CD4-positive, alpha-beta T cell treated with Interleukin-4 for 1 hour (primary cell): ENCODE measurements at places on chromosomes 11 and 22.

GRCh38 chr22:37794376-37794775, 13.4 kb upstream of the GCAT start:
- no peak for DNase-seq

DNA sequence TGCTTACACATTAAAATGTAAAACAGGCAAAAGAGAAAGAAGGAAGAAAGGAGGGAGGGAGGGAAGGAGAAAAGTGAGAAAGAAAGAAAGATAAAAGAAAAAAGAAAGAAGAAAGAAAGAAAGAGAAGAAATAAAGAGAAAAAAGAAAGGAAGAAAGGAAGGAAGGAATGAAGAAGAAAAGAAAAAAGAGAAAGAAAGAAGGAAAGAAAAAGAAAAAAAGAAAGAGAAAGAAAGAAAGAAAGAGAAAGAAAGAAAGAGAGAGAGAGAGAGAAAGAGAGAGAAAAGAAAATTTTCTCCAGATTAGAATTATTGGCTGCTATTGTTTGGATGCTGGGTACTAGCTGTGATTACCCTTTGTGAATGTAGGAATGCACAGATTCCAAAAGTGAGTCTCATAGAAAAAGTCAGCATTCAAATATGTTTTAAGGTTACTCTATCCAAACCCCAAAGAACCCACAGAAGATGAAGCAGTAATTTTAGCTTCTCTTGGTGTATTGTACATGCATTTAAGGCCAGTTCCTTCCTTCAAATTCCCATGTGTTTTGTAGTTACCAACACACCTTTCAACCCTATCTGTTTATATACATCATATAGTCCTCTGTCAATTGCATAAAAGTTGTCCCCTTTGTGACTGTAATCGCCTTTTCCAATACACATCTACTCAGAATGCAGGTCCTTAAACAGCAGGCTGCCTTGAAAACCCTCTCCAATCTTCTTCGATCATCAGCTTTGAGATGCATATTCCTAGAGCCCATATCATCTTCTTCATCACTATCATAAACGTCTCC, 789 bp upstream of the FAM111A start:
- no peak for DNase-seq

GRCh38 chr11:95795627-95796295, 5.5 kb downstream of the CEP57 start:
- no peak for DNase-seq

DNA sequence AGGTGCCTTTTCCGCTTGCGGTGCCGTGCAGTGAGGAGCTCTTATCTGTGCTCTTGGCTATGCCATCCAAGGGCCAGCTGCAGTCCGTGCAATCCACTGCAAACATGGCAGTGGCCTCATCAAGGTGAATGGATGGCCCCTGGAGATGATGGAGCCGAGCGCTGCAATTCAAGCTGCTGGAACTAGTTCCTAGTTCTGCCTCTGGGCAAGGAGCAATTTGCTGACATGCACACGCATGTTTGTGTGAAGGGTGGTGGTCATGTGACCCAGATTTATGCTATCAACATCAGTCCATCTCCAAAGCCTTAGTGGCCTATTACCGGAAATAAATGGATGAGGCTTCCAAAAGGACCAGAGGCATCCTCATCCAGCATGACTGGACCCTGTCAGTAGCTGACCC, 3.1 kb upstream of the EHD1 start:
- DNase-seq = no peak

GRCh38 chr11:10604798-10605197, 36.3 kb upstream of the LYVE1 start:
- DNase-seq = no peak

GRCh38 chr11:67271541-67272284, 5.4 kb downstream of the GRK2 start:
- peak; percentile 68 for DNase-seq

GRCh38 chr22:48279461-48279756, 1517.0 kb downstream of the TBC1D22A start:
- DNase-seq = no peak

- no peak for DNase-seq
Observed at GRCh38 chr11:112762707-112763090, 198.5 kb upstream of the NCAM1 start.

GRCh38 chr11:28268925-28269324, 160.7 kb downstream of the METTL15 start:
- no peak for DNase-seq

GRCh38 chr11:86519064-86519911, 144.6 kb downstream of the CCDC81 start:
- DNase-seq = no peak

DNA sequence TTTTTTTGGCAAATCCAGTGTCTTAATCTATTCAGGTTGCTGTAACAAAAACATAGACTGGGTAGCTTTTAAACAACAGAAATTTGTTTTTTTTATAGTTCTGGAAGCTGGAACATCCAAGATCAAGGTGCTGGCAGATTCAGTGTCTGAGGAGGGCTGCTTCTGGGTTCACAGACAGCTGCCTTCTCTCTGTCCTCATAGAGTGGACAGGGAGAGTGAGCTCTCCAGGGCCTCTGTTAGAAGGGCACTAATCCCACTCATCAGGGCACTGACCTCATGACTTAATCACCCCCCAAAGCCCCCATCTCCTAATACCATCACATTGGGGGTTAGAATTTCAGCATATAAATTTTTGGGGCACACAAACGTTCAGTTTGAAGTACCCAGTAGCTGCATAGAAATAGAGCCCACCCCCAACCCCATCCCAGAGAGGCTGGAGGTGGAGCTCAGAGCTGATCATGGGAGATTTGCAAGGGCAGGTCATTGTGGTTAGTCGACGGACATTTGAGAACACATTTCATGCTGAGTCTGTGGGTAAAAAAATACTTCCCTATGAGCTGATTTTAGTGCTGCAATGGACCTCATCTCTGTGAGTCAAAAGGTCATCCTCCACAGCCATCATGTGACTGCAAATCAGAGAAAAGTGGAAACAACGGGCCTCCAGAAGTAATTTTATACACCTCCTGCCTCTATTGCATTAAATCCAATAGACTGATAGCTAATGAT, 203.1 kb upstream of the CADM1 start:
- DNase-seq = peak; percentile 44

- no peak for DNase-seq
Observed at GRCh38 chr22:46356496-46357480, 21.3 kb downstream of the TRMU start.

DNA sequence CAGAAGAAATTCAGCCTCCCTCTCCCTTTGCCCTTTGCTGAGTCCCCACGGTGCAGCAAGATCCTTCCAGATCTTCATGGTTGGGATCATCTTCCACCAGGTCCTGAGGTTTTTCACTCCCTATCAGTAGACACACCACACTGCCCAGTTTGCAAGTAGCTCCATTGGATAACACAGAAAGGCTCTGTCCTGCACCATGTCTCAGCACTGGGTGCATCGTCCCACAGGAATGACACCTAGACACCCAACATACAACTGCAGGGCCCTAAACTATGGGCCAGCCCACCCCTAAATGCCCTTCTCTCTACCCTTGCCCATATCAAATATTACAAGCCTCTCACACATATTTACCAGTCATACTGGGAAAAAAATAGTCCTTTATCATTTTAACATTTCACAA, 9.4 kb downstream of the KLHL22 start:
- no peak for DNase-seq

DNA sequence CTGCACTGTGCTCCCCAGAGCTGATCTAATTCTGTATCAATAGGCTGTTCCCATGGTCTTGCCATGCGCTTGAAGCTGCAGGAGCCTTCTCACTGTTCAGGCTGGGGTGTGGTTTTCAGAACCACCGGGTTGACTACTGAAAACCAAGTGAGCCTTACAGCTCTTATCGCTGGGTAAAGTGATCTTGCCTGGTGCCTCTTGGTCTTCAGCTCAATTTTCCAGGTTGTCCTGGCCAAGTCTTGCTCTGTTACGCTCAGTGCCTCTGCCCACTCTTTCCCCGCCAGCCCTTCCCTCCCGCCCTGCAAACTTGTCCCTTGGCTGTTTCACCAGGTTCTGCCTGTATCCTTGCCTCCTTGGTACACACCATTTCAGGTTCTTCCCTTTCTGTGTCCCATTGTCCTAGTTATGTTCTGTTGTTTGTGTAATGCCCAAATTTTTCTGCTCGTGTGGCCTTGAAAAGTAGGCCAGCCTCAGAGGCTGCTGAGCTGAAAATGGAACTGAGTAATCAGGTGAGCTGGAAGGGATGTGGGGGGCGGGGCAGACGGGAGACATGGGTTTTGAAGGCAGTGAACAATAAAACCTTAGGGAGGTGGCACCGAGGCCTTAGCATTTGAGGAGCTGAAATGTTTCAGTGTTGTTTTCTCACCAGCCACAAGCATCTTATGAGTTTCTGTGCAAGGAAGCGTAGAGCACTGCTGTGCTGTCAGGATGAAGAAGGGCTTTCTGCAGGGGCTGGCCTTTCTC, 11.2 kb downstream of the PEX26 start:
- no peak for DNase-seq

DNA sequence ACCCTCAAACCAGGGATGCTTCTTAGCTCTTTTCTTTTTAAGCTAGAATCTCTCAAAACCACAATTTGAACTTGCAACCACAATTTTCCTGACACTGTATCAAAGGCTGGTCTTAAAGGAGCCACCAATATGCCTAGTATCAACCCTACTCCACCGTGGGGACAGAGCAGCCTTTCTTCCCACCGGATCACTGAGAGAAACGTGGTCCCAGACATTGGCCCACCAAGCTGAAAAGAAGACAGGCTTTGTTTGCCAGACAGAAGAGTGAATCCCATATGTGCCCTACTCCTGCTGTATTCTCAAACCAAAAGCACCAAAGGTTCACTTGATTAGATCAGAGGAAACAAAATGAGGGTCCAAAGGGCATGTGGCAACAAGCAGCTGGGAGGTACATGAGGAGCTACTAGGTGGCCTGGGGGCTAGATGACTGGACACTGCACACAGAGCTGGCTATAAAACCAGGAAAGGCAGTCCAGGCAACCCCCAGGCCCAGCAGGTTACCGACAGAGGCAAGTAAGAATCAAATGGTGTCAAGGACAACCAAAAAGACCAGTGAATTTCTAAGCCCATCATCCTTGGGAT, 3.6 kb upstream of the VWCE start:
- no peak for DNase-seq

DNA sequence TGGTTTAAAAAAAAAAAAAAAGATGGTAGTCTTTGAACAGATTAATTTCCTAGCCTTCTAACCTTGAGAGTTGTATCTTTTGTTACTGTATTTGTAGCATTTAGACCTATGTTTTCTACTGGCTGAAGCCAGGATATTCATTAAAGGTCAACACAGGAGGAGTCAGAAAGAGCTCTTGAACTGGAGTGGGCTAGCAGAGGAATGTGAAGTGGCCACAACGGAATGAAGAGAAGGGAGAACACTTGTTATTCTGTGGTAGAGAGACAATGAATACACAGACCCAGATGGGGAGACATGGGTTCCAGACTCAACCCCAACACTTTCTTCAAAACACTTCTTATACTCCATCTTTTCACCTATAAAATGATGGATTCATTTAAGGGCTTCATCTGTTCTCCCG, 88.1 kb downstream of the RELT start:
- DNase-seq = no peak

GRCh38 chr11:82924522-82925224, 23.1 kb downstream of the DDIAS start:
- no peak for DNase-seq

GRCh38 chr22:20843501-20843900, 15.1 kb downstream of the PI4KA start:
- DNase-seq = no peak

DNA sequence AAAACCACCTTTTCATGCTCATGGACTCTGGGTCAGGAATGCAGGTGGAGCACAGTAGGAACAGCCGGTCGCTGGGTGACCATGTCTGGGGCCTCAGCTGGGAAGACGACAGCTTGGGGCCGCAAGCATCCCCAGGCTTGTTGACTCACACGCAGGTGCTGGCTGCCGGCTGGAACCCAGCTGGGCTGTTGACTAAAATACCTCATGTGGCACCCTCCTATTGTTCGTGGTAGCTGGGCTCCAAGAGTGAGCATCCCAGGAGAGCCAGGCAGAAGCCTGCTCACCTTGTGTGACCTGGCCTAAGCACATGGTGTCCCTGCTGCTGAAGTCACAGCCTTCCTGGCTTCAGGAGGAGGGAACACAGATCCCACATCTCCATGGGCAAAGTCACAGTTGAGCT, 9.4 kb downstream of the DPP3 start:
- no peak for DNase-seq

GRCh38 chr22:44314425-44315067, 1.8 kb upstream of the SHISAL1 start:
- no peak for DNase-seq

- DNase-seq = no peak
Observed at GRCh38 chr22:31269892-31270579, 22.3 kb downstream of the PIK3IP1 start.

DNA sequence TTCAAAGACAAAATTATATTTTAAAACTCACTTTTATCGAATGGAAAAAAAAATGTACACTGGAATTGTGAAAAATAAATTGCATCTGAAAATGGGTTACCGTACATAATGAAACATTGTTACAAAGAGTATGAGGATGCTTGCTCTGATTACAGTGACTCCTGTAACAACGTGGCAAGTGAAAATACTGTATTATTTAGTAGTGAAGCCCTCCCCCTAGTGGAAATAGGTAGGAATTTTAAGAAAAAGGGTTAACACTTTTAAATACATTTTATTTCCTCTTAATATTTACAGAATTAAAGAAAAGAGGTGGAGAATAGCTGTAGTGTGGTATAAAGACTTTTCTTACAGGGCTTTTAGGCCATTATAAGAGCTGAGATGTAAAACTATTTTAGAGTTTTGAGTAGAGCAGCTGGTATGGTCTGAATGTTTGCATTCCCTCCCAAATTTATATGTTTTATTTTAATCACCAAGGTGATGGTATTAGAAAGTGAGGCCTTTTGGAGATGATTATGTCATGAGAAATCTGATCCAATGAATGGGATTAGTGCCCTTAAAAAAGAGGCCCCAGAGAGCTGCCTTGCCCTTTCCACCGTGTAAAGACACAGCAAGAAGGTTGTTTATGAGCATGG, 25.2 kb downstream of the FAM76B start:
- DNase-seq = peak; percentile 79

- no peak for DNase-seq
Observed at GRCh38 chr22:30031328-30031727, 48.9 kb upstream of the HORMAD2 start.

GRCh38 chr11:6660712-6661111, 5.1 kb upstream of the DCHS1 start:
- DNase-seq = no peak

DNA sequence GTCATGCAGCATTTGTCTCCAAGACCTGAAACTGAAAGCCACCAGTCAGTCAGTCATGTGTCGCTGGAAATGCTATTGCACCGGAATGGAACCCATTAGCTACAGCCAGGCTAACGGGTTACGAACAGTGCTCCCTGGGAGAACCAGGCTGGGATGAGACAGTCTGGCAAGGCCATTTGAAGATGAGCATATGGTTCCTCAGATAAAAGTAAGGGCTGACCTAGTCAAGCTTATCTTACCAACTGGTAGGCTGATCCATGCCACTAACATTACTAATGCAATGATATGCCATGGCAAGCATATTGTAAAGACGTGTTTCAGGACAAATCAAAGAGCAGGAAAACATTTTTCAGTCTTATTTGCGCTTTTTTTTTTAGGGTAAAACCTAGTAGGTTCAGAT, 28.4 kb downstream of the NAP1L4 start:
- no peak for DNase-seq
